ENCODE measurements at places on chromosomes 6 and 20.
A peak's percentile ranks its signal among the peaks of the same experiment; 100 is the strongest.

- no peak for DNase-seq
Observed at GRCh38 chr6:99446076-99446475, 21.0 kb upstream of the PNISR start.

- no peak for DNase-seq
Observed at GRCh38 chr6:128439627-128440026, 80.8 kb downstream of the PTPRK start.

GRCh38 chr6:65299236-65299635, 407.8 kb downstream of the EYS start:
- DNase-seq = no peak

DNA sequence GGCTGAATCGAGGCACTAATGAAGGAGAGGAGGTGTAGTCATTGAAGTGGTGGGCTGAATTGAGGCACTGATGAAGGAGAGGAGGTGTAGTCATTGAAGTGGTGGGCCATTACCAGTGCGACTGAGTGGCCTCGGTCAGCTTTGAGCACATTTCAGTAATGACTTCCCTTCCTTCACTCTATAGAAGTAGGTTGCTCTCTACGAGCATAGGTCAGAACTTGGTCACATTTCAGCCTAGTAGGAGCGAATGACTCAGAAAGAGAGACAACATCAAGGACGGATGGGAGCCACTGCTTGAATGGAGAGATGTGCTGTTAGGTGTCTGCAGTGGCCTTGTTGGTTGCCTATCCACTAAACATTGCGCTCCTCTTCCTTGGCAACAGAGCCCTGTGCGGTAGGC, 39.5 kb downstream of the ZDHHC14 start:
- DNase-seq = no peak

DNA sequence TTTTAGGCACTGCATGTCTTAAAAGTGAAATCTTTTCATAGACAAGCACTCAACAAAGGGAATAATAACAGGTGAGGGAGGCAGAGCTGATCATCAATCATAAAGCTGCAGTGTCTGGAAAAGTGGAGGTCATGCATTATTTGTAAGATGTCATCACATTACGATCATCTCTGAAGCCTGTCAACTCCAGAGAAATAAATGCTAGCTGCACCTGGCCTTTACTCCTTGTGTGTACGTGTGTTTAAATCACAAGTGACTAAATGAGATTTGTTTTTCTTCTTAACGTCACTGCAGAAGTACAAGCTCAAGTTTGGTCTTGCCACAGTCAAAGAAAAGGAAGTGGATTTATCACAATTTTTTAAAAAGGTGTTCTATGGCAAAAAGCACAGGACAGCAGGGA, 275.5 kb upstream of the SGK1 start:
- no peak for DNase-seq

- DNase-seq = no peak
Observed at GRCh38 chr6:82616386-82617028, 252.9 kb downstream of the TPBG start.

- no peak for DNase-seq
Observed at GRCh38 chr6:80547827-80548226, 441.4 kb downstream of the BCKDHB start.

DNA sequence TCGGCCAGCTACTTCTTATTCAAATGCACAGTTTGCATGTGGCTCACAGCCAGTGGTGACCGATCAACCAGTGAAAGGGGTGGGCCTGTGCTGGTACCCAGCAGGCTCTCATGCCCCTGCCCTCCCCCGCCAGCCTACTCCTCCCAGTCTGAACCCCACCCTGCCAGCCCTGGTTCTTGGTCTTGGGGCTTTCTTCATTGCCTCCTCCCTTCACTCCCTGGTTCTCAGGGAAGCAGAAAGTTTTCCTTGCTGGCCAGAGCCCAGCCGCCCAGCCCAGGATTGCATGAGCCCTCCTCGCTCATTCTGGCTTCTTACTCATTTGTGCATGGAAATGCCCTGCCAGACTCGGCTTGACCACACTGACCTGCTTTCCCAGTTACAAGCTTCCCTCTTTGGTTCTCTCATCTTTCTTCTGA, 40.8 kb downstream of the KCNK17 start:
- no peak for DNase-seq

GRCh38 chr6:170294813-170295509, 4.1 kb upstream of the DLL1 start:
- no peak for DNase-seq

DNA sequence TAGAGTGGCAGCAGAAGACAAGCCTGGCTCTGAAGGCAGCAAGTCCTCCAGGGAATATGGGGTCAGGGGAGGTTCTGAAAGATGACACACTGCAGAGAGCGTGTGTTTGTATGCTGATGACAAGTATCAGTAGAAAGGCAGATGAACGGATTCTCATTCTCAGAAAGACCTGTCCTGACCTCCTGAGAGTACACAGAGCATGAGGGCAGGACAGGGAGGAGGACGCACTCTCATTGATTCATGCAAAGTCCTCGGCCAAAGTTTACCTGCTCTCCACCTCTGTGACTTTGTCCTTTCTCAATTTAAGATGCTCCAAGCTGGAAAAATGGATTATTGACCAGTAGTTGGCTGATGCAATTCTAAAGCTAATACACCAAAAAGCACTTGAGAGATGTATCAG, 156.7 kb downstream of the LPA start:
- no peak for DNase-seq

DNA sequence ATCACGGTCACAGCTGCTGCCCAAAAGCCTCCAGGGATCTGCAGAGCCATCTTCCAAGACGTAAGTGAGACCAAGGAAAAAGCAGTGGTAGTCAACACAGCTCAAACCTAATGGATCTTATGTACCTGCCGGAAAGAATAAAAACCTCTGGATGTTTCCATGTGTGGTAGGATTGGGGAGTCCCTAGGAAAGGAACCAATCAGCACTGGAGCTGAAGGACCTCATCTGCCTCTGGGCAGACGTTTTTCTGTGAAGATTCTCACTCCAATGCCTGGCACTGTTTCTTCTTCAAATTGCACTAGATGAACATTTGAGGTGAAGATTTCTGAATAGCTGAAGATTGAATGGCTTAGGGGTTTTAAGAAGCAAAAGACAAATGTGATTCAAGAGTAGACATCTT, at the start of gene HLA-DQB2:
HLA-DQB2 (minus strand) TSS at position 112 of the 400 bp plus-strand sequence; CDS start at position 50, 62 bp downstream.
- no peak for DNase-seq

GRCh38 chr6:131381709-131382093, 191.3 kb upstream of the ARG1 start:
- no peak for DNase-seq

- DNase-seq = no peak
Observed at GRCh38 chr6:88655586-88655985, 307.8 kb downstream of the RNGTT start.

GRCh38 chr20:13771853-13772453, 12.8 kb downstream of the ESF1 start:
- DNase-seq = no peak

DNA sequence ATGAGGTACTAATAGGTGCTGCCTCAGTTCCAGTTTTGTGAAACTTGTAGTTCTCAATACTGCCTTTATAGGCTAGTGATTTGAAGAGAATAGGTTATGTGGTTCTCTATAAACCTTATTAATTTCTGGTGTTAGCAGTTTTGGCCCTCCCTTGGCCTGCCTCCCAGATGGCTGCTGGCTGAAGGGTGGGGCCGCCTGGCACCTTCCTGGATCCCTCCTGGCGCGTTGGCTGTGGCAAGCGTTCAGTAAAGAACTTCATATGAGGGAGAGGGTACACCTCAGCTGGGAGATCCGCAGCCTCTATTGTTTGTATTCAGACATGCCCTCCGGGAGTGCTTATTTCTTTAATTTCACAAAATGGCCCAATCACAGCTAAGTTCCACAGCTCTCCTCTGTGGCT, 51.9 kb downstream of the FAM120B start:
- no peak for DNase-seq

DNA sequence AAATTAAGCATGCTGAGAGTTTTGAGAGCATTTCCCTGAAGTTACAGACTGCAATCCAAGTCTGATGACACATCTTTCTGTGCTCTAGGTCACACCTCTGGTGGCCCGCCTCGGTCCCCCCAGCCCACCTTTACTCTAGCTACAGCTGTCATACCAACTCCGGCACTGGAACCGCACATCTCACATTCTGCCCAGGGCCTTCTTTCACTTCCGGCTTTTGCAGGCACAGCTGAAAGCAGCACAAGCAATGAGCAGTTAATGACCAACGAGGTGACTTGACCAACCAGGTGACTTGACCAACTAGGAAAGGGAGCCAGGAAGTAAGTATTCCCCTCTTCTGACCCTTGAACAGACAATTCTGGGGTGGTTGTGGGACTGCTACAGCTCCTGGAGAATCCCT, 88.6 kb upstream of the MOCS1 start:
- DNase-seq = no peak

GRCh38 chr6:3494391-3495100, 37.7 kb upstream of the SLC22A23 start:
- DNase-seq = no peak

- no peak for DNase-seq
Observed at GRCh38 chr20:31505903-31506302, 8.3 kb upstream of the HM13 start.

DNA sequence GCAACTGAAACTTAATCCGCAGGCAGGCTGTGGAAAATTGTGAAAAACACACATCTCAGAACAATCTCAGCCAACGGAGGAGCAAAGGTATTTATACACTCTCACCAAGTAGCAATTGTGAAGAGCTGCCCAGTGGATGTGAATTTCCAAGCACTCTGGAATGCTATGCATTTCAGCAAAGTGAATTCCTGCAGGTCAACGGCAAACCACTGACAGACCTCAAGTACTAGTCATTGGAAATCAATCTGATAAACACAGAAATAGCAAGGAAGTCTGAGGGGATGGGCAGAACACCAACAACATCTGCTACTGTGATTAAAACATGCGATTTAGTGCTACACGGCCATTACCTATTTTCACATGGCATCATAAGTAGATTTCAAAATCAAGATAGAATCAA, 429.1 kb downstream of the HTR1B start:
- DNase-seq = no peak

DNA sequence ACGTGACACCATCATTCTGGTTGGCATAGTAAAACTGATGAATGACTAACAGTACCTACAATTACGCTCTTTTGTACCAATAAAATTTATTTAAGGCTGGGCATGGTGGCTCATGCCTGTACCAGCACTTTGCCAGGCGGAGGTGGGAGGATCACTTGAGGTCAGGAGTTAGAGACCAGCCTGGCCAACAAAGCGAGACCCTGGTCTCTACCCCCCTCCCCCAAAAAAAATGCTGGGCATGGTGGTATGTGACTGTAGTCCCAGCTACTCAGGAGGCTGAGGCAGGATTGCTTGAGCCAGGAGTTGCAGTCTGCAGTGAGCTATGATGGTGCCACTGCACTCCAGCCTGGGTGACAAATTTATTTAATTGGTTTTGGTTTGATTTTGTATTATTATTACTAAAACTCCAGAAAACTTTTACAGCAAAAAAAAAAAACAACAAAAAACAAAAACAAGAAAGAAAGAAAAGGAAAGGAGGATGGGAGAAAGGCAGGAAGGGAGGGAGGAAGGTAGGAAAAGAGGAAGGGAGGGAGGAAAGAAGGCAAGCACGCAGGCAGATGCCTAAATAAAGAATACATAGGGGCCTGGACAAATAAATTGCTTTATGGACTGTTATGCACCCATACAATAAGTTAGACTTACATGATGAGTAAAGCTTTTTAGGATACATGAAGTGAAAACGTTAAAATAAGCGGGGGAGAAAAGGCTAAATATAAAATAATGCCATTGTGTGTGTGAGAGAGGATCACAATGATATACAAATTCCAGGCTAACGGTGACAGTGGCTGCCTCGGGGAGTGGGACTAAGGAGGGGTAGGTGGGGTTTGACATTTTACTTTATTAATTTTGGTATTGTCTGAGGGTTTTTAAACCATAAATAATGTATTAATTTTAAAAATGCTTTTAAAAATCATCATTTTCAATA, 682 bp upstream of the ZSCAN9 start:
- DNase-seq = no peak

DNA sequence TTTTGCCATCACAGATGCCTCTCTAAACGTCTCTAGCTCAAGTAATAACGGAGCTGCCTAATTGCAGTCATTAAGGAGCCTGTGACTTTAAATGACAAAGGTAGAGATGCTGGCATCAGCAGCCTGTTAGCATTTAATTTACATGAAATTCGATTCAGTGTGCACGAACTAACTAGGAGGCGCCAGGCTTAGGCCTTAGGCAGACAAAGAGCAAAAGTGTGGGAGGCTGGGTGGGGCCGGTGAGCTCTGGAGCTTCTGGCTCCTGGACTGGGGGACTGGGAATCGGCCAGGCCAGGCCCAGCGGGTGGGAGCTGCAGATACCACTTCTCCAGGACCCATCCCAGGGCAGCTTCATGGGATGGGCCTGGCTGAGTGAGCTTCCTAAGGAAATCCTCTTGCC, 170.0 kb upstream of the AGPAT4 start:
- no peak for DNase-seq

DNA sequence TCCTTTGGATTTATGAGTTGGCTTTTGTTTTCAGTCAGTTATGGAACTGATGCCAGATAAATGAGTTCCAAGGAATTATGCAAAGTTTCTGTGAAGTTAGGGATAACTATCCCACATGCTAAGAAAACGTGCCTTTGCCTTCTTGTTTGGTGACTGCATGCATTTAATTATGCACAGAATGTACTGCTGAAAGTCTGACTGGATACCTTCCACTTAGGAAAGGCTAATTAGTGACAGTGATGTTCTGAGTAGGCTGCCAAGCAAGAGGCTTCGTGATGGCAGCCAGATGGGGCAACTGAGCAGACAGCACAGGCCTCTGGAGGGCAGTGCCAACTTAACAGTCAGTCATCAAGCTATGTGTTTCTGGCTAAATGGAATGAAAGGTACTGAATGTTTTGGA, 289.9 kb downstream of the CD109 start:
- DNase-seq = no peak

GRCh38 chr6:32589596-32590449, at the start of gene HLA-DRB1:
Gene HLA-DRB1 (minus strand): TSS chr6:32589848. CDS start chr6:32589742, 106 bp downstream.
- peak; percentile 39 for DNase-seq

DNA sequence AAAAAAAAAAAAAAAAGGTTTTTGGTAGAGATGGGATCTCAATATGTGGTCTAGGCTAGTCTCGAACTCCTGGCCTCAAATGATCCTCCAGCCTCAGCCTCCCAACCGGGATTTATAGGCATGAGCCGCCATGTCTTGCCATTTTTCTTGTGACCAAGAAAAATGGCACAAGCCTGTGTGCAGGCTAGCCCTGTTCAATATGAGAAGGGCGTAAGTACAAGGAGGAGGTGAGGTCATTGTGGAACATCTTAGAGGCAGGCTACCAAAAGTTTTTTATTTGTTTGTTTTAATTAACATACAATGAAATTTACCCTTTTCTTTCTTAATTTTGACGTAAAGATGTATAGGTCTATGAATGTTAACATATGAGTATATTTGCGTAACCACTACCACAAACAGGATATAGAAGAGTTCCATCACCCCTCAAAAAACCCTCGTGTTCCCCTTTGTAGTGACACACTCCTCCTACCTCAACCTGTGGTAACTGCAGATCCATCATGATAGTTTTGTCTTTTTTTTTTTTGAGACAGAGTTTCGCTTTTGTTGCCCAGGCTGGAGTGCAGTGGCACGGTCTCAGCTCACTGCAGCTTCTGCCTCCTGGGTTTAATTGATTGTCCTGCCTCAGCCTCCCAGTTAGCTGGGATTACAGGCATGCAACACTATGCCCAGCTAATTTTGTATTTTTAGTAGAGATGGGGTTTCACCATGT, 28.3 kb upstream of the KIF3B start:
- peak; percentile 34 for DNase-seq

GRCh38 chr6:90383196-90383822, 86.7 kb upstream of the BACH2 start:
- DNase-seq = peak; percentile 23

GRCh38 chr6:47484616-47485015, 7.0 kb downstream of the CD2AP start:
- DNase-seq = no peak

- no peak for DNase-seq
Observed at GRCh38 chr6:144423167-144423566, 138.0 kb downstream of the UTRN start.
